NCI-H446 treated with DMSO at 0.1 percent for 48 hours (cell line): ENCODE measurements at places on chromosomes 6 and 20.
A peak's percentile ranks its signal among the peaks of the same experiment; 100 is the strongest.

DNA sequence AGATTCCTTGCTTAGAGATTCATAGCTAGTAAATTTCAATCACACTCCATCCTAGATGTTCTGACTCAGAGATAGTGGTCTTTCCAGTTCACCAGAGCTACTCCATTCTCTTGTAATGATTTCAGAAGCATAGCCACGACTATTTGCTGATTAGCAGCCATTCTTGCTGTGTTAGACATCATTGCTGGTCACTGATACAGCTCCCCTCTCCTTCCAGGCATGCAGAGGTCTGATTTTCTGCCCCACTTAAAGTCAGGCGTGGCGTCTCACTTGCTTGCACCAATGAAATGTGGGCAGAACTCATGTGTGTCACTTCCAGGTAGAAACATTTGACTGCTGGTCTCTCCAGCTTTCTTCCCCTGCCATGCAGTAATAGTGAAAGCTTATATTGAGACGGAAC, 168.9 kb upstream of the JARID2 start:
- DNase-seq = no peak

DNA sequence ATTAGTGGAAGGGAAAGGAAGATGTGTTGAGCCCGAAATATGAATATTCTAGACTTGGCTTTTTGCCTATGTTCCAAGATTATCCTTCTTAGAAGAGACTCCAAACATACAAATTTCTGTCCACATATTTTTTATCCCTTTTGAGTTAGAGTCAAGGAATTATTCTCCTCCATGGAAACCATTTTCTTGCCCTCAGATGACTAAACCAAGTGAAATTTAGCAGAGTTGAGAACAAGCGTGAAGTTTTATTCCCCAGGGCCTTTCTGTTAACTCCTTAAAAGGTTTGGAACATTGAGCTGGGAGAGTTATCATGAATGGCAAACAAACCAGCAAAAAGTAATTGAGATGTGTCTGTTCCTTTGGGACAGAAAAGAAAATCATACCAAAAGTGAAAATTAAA, 286.1 kb upstream of the PLCB4 start:
- no peak for DNase-seq

DNA sequence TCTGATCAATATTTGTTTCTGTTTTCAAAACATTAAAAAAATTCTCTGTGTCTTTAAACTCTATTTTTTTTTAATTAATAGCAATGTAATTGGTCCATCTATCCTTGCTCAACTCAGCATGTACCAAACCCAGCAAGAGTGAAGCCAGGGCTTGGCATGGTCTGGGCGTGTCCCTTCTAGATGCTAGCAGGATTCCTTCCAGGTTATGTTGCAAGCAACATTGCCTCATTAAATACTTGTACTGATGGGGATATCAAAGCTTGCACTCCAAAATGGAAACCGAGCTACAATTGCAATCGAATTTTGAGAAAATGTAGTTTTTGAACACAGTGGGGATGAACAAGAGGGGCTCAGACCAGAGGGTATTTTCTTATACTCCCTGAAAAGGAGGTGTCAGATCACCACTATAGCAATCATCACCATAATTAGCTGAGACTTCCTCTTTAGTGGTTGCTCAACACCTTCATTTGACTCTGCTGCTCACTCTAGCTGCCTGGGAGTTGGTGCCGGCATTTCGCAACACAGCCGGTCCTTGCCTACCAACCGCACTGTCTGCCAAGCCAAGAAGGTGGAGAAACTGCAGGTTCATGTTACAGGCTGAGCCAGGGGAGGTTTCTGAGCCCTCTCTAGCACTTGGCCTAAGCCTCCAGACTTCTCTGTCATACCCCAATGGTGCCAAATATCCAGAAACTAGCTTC, 67.8 kb upstream of the RALGAPA2 start:
- peak; percentile 56 for DNase-seq

- DNase-seq = no peak
Observed at GRCh38 chr6:13024616-13025015, 303.7 kb downstream of the TBC1D7 start.

- peak; percentile 78 for DNase-seq
Observed at GRCh38 chr6:41895300-41896233, at the start of gene USP49. Gene USP49, minus strand, starts transcription at chr6:41895375. Its CDS starts 88,392 bp downstream, at chr6:41806983.

- no peak for DNase-seq
Observed at GRCh38 chr6:86537292-86537861, 400.0 kb upstream of the HTR1E start.

GRCh38 chr6:162251257-162251656, 476.3 kb downstream of the PRKN start:
- no peak for DNase-seq

GRCh38 chr6:17986656-17987446, 584 bp downstream of the KIF13A start:
- peak; percentile 8 for DNase-seq

DNA sequence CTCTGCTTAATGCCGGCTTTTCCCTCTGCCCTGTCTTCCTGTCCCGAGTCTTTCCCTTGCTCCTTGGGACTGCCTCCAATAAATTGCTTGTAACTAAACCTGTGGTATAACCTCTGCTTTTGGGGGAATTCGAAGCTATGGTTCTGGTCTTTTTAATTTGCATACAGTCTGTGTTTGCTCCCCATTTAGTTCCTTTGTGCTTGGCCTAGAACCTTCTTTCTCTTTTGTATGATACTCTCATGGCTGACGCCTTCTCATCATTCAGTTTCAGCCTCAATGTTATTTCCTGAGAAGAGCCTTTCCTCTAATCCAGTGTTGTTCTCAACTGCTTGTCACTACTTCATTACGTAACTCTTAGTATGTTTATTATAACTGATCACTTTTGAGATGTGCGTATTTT, 248.0 kb downstream of the PHF3 start:
- DNase-seq = no peak

- DNase-seq = no peak
Observed at GRCh38 chr20:51910321-51911050, 108.2 kb upstream of the SALL4 start.

DNA sequence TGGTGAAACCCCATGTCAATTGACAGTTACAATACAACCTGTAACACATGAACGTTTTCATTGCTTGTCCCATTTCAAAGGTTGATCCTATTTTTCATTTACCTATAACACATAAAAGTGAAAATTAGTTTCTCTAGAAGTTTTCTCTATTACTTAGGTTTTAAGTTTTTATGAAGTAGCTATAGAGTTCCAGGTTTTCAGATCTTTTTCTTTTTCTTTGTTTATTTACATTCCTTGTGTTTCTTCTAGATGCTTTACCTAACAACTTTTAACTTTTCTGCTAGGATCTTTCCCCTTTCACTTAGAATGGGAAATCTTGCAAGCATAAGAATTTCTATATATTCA, 232.6 kb downstream of the PLCB1 start:
- no peak for DNase-seq

- no peak for DNase-seq
Observed at GRCh38 chr6:109718991-109719390, 27.9 kb downstream of the FIG4 start.

GRCh38 chr6:116633685-116634084, 17.4 kb downstream of the RSPH4A start:
- no peak for DNase-seq

DNA sequence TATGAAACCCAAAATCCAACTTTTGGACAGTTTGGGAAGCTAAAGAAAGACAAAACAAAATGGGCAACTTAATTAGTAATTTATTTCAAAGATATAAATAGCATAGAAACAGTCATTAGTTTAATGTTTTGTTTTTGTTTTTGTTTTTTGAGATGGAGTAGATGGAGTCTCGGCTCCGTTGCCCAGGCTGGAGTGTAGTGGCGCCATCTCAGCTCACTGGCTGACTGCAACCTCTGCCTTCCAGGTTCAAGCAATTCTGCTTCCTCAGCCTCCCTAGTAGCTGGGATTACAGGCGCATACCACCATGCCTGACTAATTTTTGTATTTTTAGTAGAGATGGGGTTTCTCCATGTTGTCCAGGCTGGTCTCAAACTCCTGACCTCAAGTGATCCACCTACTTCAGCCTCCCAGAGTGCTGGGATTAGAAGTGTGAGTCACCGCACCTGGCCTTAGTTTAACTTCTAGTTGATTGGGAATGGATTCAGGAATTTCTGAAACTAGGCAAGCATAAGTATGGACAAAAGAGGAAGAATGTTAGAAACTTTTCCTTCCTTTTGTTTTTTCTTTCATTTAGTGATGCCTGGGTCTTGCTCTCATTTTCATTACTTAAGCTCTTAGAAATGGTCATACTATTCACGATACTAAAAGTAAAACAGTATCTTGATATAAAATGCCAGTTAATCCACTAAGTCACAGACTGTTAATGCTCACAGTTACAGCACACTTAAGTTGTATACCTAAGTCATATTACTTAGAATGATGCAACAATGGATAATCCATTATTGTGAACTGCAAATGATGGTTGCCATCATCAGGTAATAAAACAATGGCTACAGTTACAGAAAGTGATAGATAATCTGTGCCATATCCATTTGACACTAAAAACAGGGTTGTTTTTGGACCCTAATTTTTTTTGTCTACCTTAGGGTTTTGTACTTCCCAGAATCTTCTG, 8.2 kb downstream of the SENP6 start:
- no peak for DNase-seq

GRCh38 chr20:37411408-37412219, 65.7 kb downstream of the SRC start:
- DNase-seq = no peak

GRCh38 chr6:163401039-163401885, 13.3 kb upstream of the QKI start:
- no peak for DNase-seq

DNA sequence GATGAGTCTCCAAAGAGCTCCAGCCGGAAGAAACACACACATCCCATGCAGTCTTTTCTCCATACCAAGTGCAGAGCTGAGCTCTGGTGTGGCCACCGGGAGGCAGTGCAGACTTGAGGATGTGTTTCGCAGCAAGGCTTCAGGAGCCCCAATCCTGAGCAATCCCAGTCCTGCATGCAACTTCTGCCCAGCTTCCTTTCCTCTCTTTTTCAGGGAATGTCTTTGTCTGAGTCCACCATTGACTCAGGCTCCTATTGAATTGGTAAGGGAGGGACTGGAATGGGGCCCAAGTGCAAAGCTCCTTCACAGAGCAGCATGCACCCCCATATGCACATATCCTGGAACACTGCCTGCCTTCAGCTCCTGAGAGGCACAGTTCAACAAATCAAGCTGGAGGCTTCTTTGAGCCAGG, 50.5 kb upstream of the ASIP start:
- peak; percentile 35 for DNase-seq

DNA sequence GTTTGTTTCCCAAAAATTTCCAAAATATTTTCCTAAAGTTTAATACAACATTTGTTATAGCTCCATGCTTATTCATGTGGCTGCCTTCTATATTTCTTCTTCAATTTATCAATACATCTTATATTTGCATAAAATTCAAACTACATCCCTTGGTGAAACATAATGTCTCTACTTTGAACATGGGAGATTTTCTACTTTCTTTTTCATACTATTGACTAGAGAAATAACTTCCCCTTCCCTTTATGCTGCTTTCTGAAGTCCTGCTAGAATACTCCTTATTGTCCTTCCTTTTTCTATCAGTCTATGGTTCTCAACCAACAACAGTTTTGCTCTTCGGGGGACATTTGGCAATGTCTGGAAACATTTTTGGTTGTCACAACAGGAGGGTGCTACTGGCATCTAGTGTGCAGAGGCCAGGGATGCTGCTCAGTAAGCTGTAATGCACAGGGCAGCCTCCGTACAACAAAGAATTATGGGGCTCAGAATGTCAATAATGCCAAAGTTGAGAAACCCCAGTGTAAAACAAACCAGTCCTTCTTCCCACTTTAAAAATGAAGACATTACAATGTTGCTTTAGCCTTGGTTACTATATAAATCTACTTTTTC, 29.9 kb downstream of the MKKS start:
- no peak for DNase-seq

DNA sequence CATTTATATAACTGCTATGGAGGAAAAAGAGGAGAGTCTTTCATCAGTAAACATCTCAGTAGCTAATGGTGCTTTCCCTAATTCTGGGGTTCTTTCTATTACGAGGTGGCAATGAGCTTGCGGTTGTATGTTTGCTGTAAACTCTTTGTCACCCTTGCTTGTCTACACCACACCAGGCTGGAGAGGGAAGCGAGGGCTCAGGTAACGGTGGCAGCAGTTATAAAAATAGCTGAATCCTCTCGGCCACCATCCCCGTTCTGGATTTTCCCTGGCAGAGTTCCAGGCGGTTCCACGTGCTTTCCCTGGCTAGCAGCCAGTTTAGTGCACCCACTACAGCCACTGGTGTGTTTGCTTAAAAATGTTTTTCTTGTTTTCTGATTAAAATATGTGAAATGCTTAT, 39.0 kb downstream of the MAS1 start:
- DNase-seq = no peak

DNA sequence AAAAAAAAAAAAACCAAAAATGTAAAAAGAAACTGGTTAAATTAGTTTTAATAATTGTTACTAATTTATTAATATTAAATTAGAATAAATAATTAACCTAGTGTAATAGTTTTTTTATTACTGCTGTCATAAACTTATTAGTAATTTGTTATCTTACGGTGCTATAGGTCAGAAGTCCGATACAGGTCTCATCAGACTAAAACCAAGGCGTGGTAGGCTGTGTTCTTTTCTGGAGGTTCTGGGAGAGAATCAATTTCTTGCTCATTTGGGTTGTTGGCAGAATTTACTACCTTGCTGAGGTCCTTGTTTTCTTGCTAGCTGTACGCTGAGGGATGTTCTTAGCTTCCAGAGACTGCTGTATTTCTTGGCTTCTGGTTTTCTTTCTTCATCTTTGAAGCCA, 85.9 kb upstream of the RNF24 start:
- DNase-seq = no peak

DNA sequence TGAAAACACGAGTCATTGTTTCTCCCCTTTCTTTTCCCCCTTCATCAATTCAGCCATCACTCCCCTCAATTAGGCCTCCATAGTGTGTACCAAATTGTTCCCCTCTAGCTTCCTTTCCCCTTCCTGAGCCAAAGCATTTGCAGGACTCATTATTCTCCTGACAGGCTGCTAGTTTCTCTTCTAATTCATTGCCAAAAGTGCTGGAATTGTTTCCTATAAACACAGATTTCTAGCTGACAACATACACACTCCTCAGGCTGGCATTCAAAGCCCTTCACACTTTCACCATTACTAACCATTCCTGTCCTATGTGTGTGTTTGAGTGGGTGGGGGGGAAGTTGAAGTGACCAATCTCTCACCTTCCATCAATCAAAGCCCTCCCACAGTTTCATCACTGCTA, 444.2 kb upstream of the OPRM1 start:
- DNase-seq = no peak

DNA sequence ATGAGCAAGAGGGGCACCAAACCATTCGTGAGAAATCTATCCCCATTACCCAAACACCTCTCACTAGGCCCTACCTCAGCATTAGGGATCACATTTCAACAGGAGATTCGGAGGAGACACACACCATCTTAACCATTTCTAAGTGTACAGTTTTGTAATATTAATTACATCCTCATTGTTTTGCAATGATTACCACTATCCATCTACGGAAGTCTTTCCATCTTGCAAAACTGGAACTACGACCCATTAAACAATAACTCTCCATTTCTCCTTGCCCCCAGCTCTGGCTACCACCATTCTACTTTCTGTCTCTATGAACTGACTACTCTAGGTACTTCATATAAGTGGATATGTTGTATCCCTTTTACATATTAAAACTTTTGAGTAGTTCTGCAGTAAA, 20.1 kb downstream of the ACOT13 start:
- no peak for DNase-seq

GRCh38 chr6:109336221-109336961, 45.9 kb downstream of the CD164 start:
- no peak for DNase-seq

- no peak for DNase-seq
Observed at GRCh38 chr20:36549628-36549941, 8.3 kb downstream of the MYL9 start.
